Kidney epithelial cell (primary cell): ENCODE measurements at places on chromosomes 12 and 14.

- DNase-seq: no peak
Observed at GRCh38 chr12:42779186-42779859, 189.8 kb upstream of the PRICKLE1 start.

GRCh38 chr12:91053951-91054715 is 3.7 kb downstream of the KERA start:
- peak; percentile 2 for DNase-seq

DNA sequence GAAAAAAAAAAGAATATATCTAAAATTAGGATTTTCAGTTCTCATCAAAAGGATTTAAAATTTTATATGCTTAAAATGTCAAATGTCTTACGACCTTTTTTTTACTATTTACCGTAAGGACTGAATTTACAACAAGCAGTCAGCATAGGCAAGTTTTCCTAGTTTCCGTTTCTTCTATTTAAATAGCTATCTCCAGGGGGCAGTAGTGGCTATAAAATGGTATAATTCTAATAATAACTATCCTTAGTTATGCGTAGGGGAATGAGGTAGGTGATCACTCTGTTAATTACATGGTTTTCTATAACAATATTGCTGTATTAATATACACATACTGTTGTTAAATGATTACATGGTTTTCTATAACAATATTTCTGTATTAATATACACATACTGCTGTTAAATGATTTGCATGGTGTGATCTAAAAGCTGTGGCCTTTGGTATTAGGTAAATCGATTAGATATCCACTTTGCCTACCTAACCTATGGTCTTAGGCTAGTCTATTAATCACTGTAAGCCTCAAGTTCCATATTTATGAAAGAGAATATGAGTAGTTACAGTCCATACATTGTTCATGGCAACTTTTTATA is 217.7 kb upstream of the PDZRN4 start:
- no peak for DNase-seq

DNA sequence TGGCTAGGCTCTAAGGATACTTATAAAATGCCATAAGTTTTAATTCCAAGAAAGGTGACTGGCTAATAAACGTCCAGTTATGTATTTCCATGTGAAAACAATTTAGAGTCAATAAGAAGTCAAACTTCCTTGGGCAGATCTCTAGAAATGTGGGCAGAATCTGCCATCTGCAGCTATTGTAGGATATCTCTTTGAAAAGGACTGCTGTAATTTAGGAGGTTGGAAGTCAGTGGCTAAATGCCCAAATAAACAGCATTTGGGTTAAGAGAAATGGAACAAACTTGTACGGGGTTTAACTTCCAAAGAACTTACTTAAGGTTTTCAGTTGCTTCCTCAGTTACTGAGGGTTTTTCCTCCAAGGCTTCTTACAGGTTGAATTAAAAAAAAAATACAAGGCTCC is 121.6 kb downstream of the FIGNL2 start:
- DNase-seq: no peak

DNA sequence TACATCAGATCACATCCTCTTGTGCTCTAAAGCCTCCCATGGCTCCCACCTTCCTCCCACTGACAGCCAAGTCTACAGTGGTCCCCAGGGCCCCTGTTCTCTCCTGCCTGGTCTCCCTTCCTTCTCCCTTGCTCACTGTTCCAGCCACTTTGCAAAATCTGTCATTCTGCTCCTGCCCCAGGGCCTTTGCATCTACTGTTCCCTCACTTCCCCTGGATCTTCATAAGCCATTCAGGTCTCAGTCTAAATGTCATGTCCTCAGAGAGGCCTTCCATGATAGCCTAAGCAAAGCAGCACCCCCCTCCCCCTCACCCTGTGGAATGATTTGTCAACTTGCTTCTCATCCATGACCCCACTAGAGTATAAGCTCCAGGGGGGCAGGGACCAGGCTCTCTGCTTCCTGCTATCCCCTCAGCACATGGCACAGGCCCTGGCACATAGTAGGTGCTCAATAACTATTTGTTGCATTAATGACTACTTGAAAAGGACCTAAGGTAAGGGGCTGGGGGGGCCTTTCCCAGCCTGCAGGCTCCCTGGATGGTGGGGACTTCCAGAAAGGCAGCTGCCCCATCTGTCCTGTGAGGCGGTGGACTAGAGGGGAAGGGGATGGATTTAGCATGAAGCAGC is 5.0 kb downstream of the SLC8B1 start:
- no peak for DNase-seq

- DNase-seq: no peak
Observed at GRCh38 chr14:39469094-39469710, 37.0 kb upstream of the FBXO33 start.

DNA sequence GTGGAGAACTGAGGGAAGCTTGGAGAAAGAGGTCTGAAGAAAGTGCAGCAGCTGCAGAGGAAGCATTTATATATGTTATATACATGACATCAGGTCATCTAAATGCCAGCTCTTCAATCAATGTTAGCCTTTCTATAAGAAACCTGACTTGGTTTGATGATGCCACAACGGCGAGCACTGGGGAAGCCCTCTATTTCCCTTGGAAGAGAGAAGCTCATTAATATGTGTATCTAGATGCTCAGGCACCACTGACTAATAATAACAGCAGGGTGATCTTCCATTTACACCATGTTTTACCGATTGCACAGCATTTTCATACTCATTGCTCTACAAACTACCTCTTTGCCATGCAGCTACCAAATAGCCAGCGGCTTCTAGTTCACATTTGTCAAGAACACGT is 811 bp downstream of the ACYP1 start:
- DNase-seq: no peak

DNA sequence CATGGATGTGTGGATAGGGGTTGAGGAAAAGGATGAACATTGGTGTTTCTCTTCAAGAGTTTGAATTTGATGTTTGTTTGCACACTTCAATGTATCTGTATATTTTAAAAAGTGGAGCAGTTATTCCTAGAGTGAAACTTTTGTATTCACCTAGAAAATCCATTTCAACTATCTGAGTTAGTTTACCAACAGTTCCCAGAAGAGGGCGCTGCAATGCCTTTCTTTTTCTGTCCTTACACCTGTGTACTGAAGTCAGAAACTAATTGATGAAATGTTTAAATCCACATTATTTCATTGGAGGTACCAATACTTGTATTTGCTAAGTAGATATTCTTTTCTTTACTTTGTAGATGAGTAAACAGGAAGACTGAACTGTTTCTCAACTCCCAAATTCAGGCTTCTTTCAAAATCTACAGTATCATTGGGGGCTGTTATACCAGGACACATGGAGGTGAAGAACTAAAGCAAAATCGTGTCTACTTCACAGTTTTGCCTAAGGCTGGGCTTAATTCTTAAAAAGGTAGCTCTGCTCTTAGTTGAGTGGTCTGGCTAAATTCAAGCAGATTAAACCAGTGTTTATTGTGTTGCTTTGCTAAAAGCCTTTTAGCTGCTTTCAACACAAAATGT is 26.6 kb upstream of the KLRB1 start:
- no peak for DNase-seq

- no peak for DNase-seq
Observed at GRCh38 chr14:22737052-22737451, 29.4 kb upstream of the OXA1L start.

DNA sequence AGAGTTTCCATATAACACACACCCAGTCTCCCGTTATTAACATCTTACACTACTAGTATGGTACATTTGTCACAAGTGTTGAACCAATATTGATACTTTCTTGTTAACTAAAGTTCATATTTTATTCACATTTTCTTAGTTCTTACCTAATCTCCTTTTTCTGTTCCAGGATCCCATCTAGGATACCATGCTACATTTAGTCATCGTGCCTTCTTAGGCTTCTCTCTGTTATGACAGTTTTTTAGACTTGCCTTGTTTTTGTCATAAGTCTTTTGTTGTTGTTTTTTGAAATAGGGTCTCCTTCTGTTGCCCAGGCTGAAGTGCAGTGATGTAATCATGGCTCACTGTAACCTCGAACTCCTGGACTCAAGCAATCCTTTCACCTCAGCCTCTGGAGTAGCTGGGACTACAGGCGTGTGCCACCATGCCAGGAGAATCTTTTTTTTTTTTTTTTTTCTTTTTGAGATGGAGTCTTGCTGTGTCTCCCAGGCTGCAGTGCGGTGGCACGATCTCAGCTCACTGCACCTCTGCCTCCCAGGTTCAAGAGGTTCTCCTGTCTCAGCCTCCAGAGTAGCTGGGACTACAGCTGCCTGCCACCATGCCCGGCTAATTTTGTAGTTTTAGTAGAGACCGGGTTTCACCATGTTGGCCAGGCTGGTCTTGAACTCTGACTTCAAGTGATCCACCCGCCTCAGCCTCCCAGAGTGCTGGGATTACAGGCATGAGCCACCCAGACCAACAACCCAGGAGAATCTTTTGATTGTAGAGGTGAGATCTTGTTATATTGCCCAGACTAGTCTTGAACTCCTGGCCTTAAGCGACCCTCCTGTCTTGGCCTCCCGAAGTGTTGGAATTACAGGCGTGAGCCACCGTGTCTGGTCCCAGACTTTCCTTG is 59.1 kb upstream of the HECTD1 start:
- DNase-seq: no peak

GRCh38 chr12:6547987-6548386 is 7.9 kb downstream of the IFFO1 start:
- DNase-seq: no peak

- peak; percentile 7 for DNase-seq
Observed at GRCh38 chr12:62291864-62292760, 31.9 kb downstream of the USP15 start.

GRCh38 chr12:81081726-81082125 is 3.8 kb downstream of the ACSS3 start:
- no peak for DNase-seq

DNA sequence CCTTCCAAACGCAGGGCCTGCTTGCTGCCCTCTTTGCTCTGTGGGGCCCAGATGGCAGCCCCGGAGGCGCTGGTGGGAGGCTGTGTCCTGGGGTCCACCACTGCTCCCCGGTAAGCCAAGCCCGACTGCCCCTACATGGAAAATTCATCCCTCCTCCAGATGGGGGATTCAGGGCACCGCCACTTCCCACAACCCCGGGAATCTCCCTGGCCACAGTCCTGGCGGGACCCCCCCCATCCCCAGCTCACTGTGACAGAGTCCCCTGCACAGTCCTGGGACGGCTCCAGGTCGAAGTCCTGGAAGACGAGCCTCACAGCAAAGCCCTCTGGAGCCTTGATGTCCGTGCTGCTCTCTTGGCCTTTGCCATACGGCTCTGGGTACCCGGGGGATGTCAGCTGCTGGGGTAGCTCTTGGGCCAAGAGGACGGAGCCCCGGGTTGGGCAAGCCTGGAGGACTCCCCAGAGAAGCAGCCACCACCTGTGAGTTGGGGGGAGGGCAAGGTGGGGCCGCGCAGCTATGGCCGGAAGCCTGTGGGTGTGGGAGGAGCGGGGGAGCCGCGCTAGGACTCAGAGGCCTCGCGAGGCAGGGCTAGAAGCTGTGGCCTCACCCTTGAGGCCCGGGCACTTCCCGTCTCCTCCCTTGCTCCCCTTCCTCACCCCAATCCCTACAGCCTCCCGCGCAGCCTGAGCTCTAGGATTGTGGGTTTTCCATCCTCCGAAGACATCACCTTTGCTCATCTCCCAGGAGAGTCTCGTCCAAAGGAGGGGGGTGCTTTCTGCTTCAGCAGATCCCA is 815 bp downstream of the C1RL start:
- peak; percentile 29 for DNase-seq

DNA sequence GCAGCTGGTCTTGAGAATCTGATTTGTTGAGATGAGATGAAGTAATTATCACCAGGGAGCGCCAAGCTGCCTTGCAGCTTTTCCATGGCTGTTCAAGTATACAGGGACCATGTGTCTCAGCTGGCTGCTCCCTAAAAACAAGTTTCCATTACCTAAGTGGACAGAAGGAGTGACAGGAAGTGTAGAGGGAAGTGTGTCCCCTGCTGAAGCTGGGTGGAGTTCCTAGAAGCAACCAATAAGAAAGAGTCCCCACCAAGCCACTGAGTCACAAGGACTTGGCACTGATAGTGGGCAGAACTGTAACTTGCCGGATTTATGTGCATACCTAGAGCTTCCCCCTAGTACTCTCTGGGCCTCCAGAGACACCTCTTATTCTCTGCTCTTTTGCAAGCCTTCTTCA is 1.5 kb upstream of the GPX2 start:
- no peak for DNase-seq

DNA sequence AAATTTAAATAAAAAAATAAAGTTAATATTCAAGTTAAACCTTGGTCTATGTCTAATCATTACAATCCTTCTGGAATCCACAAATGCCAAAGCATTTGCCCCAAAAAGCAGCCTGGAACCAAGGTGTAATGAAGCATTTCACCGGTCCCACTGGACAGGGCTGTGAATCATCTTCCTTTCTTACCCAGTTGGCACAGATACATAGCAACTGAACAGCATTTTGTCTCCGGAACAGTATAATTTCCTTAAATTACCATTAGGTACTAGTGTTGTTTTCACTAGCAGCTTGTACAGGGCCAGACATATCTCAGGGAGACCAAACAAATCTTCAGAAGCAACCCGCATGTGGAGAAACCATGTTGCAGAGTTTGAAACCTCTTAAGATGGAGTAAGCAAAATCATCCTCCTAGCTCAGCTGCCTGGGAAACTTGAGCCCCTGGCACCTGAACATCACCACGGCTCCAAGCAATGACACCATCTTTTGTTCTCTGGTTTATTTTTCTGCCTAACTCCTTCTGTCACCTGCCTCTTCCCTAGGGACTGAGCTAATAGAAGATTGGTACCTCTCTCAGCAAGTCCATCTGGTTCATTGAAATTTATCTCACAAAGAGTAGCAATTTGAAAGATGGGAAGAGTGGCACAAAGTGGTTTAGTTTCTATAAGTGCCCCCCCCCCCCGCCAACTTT is 17.9 kb upstream of the MDM1 start:
- no peak for DNase-seq

GRCh38 chr12:105477873-105478272 is 147.4 kb downstream of the C12orf75 start:
- DNase-seq: no peak

DNA sequence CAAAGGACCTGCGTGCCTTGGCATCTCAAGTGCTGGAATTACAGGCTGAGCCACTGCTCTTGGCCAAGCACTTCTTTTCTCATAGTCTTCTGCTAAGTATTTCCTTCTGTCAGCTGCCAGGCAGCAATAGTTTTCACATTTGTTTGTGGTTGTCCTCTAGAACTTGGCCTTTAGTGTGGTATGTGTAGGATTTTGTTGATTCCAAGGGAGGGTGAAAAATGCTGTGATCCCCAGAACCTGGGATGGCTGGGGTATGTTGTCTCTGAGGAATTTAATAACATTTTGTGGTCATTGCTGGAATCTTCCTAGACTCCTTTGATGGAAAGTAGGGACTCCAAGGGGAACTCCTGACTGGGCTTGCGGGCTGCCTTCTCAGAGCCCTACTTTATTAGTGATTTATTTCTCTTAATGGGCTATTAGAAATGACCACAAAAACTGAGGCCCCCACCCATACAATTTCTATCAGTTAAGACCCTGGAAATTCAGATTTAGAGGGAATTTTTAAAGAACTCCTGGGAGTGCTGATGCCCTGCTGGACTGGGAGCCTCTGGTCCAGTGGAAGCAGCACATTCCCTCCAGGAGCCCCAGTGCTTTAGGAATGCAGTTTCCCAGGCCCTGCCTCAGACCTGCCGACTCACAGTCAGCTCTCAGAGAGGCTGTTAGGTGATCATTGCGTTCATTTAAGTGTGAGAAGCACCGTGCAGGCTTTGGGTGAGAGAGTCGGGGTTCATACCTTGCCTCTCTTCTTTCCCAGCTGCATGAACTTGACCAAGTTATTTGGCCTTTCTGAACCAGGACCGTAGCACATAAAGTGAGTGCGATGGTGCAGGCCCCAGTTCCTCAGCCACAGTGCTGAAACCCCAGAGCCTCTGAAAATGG is 22.7 kb downstream of the TRAF3 start:
- no peak for DNase-seq

GRCh38 chr12:57941165-57941894 is at the start of gene ATP23:
TSS of gene ATP23 (plus strand) at chr12:57941567. CDS start at chr12:57941702, 135 bp downstream.
- peak; percentile 63 for DNase-seq
